ENCODE measurements at places on chromosomes 3 and 15. TPM values are rescaled to one million over a fixed set of nuclear protein-coding genes. Genes with fewer than 3 reads are reported as not detected.

DNA sequence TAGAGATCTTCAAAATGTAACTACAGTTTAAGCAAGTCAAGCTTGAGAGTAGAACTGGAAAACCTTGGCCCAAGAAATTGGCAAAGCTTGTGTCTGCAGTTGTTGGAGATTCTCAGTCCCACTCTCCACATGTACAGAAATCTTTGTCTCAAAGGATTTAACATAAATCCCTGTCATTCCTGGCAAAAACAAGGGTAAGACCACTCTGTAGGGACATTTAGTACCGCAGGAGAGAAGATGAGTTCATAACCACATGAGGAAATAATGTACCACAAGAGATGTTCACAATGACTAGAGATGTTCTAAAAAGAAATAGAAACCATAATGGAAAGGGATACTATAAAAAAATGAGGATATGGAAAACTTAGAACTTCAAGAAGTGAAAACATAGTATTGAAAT, 73.7 kb downstream of the RAB7A start:
- no peak for DNase-seq

DNA sequence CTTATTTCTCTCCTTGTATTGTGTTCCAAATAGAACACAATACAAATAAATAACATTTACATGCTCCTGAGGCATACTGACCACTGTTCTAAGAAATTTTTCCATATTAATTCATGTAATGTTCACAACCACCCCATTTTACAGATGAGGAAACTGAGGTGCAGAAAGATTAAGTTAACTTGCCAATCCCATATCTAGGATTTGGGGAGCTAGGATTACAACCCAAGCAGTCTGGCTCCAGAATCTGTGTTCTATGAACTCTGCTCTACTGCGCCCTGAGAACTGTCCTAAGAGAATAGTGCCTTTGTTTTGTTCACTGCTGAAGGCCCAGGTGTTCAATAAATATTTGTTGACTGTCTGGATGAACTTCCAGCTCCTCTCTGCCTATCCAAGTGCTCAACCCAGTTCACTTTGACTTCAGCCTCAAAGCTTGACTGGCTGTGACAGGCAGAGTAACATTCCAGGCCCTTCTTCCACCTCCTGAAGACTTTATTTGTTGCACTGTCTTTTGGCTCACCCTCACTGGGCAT, 3.1 kb downstream of the NEK10 start:
- no peak for DNase-seq

DNA sequence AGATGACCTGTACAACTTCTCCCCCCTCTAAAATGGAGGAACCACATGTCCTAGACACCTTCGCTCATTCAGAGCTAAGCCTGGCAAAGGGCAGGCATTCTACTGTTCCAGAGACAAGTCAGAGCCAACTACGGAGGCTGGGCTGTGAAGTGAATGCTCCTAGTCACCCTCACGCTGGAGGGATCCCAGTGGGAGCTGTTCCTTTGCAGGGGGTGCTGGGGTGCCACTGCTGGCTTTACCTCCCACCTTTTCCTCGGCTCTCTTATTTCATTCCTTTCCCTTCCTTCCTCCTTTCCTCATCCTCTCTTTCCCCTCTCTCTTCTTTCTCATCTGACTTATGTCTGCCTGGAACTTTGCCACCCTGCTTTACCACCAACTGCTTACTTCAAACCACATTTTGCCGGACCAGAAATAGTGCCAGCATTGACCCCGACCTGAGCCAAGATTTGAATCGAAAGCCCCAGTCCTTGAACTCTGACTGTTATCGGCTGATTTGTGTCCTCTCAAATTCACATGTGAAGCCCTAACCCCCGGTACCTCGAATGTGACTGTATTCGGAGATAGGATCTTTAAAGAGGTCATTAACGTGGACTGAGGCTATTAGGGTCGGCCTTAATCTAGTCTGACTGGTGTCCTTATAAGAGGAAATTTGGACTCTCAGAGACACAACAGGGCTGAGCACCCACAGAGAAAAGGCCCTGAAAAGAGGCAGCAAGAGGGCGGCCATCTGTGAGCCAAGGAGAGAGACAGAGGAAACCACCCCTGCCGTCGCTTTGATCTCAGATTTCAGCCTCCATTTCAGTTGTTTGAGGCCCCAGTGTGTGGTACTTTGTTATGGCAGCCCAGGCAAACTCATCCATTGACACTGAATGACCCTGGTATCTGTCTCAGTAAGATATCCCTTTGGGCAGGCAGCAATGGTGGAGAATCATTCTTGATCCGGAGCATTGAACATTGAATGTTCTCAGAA, 31.3 kb upstream of the TBC1D21 start:
- peak; percentile 28 for DNase-seq

DNA sequence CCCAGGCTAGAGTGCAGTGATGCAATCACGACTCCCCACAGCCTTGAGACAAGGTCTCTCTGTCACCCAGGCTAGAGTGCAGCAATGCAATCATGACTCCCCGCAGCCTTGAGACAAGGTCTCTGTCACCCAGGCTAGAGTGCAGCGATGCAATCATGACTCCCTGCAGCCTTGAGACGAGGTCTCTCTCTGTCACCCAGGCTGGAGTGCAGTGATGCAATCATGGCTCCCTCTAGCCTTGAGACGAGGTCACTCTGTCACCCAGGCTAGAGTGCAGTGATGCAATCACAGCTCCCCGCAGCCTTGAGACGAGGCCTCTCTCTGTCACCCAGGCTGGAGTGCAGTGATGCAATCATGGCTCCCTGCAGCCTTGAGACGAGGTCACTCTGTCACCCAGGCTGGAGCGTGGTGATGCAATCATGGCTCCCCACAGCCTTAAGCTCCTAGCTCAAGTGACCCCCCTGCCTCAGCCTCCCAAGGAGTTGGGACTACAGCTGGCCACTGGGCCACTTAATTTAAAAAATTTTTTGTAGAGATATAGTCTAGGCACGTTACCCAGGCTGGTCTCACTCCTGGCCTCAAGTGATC, 26.1 kb downstream of the TFRC start:
- no peak for DNase-seq

DNA sequence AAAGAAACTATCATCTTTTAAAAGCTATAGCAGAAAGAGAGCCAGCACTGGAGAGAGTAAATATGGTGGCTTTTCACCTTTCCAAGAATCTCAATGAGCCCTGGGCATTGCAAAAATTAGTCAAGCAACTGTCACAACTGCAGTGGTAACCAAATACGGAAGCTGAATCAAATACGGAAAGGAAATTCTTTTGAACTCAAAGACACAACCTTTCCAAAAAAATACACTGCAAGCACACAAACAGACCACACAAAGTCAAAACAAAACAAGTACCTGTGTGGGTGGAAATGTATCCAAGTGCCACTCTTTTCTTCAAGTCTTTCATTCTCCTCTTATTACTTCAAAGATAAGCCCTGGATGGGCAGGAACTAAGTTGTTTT, 17.6 kb downstream of the VGLL4 start:
- no peak for DNase-seq

DNA sequence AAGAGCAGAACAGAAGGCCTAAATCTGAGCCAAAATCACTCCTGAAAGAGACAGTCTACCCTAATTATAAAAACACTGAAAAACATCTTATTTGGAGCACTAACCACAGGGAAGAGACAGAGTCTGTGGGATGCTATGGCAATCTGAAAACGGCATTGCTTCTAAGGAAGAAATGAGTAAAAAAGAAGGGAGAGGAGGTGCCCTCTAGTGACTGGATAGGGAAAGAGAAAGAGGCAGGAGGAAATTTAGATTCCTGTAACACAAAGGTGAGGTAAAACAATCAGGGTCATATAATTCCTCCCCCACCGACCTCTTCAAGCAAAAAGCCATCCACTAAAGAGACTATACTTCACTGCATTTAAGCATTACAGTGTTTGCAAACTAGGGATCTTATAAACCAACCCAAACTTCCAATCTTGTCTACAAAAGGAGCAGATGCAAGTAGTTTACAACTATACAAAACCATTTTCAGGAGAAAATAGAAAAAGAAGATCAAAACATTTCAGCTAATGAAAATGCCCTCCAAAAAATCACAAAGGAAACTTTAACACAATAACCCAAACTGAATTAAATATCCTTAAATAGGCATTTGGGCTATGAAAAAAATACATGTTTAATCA, 32.6 kb downstream of the HACD2 start:
- no peak for DNase-seq

FAM131A gene
- total RNA-seq = 47.7 TPM

- no peak for DNase-seq
Measured at GRCh38 chr3:3259181-3259580, 79.7 kb upstream of the CRBN start.

ALDH1A2 gene
- 9.3 TPM for total RNA-seq

VIPR1 gene
- 3.5 TPM for total RNA-seq

CACNA1D gene
- 0.43 TPM for total RNA-seq

TBCCD1 gene
- total RNA-seq = 6.4 TPM

TRH gene
- total RNA-seq = not detected

GOLGA6L7 gene
- total RNA-seq = not detected

DNA sequence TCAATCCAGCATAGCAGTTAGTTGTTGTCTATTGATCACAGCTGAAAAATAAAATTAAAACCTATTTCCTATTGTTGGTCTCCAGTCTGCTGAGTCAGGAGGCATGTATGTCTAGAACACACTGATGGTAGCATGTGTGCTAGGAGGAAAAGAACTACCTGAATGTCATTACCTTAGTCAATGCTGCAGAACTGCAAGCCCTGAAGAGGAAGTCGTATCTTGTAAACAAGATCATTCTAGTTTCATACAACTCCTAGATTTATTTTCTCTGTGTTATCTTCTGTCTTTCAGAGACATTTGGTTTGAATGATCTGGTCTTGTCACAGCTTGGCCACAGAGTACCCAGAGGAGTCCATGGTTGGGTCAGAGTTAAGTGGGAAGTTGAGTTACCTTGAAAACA, 110.0 kb upstream of the MRPL3 start:
- DNase-seq = no peak

PLSCR5 gene
- total RNA-seq = not detected

GRCh38 chr15:47861111-47861903, 144.0 kb downstream of the SEMA6D start:
- no peak for DNase-seq

- no peak for DNase-seq
Measured at GRCh38 chr3:128806588-128806987, 72.8 kb upstream of the ACAD9 start.

- DNase-seq = no peak
Measured at GRCh38 chr3:52507359-52507758, 12.2 kb downstream of the STAB1 start.

- no peak for DNase-seq
Measured at GRCh38 chr15:40386480-40386879, 4.0 kb downstream of the KNSTRN start.

GRCh38 chr3:69182588-69183316, 60.4 kb upstream of the LMOD3 start:
- DNase-seq = no peak

DNA sequence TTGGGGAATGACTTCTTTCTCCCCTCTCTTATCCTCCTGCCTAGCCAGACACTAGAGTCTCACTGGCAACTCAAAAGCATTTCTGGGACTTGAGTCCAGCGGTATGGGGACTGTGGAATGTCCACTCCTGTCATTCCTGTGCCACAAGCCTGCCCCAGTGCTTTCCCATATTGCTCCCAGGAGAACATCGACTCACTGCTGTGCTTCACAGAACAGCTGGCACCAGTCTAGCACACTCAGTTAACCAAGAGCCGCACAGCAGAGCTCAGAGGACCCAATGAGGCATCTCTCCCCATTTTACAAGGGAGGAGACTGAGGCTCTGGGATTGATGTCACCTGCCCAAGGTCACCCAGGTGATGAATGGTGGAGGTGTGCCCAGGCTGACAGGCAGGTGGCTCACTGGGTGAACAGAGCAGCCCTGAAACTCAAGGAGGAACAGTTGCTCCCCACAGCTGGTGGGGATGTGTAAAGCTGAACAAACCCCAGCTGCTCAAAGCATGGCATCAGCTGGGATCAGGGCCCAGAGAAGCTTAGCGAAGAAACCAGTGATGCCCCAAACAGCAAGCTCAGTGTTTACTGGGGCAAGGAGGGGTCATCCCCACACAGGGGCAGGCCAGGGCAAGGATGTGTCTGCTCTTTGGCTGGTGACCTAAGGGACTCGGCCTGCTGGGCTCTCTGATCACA, 35.4 kb upstream of the DUSP7 start:
- DNase-seq = peak; percentile 90

- no peak for DNase-seq
Measured at GRCh38 chr3:33682770-33683169, 35.3 kb downstream of the CLASP2 start.
